GOT3 (cell line): ENCODE measurements at places on chromosomes 6 and 20.

- no peak for DNase-seq
Measured at GRCh38 chr6:145891126-145891525, 73.0 kb downstream of the SHPRH start.

GRCh38 chr6:105774247-105774646, 311.9 kb upstream of the PRDM1 start:
- no peak for DNase-seq

DNA sequence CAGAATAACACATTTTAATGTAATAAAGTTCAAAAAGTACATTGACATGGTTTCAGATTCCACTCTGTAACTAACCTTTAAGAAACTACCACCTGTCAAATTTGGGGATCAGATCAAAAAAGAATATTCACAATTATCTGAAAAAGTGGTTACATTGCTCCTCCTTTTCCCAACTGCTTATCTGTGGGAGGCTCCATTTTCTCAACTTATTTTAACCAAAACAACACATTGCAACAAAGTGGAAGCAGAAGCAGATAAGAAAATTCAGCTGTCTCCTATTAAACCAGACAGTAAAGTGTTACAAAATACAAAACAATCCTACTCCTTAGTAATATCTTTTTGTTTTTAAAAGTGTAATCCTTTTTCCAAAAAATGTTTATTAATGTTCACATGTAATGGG, 61.4 kb downstream of the PDSS2 start:
- DNase-seq = no peak

GRCh38 chr20:16027686-16028085, 545.6 kb downstream of the KIF16B start:
- no peak for DNase-seq

DNA sequence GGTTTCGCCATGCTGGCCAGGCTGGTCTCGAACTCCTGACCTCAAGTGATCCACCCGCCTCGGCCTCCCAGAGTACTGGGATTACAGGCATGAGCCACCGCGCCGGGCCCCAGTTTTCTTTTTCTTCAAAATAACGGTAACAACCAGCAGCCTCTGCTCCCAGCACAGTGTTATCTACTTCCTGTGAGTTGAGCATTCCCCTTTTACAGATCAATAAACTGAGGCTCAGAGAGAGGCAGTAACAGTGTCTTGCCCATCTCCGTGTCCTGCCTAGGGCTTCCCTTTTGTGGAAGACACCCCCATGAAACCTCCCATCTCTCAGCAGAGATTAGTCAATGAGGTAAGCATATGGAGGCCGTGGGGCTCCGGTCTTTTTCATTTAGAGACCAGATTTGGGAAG, 29.6 kb downstream of the BPIFB1 start:
- no peak for DNase-seq

GRCh38 chr6:126628125-126628524, 288.2 kb downstream of the CENPW start:
- DNase-seq = no peak
